ENCODE measurements at places on chromosomes 7 and 10.

- DNase-seq: no peak
Observed at GRCh38 chr7:8325067-8325466, 63.1 kb upstream of the ICA1 start.

- no peak for DNase-seq
Observed at GRCh38 chr10:11535346-11535959, 76.0 kb downstream of the USP6NL start.

GRCh38 chr7:139725077-139725476 lies 52.7 kb downstream of the HIPK2 start:
- DNase-seq: peak; percentile 42

DNA sequence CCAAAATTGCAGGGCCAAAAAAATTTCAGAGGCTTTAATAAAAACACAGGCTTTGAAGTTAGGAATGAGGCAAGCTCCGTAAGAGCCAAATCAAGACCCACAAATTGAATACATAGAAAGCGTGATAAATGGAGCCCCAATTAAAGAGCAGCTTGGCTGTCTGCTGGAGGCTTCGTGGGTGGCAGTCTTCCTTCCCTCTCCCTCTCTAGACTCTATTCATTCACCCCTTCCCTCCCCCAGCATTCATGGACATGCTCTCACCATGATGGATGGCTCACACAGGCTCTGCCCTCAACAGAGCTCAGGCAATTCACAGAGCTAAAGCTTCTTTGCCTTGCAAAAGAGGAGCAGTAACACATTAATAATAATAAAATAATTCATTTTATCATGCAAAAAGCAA lies 214.1 kb downstream of the HERPUD2 start:
- no peak for DNase-seq

- DNase-seq: no peak
Observed at GRCh38 chr7:81932936-81933335, 163.1 kb upstream of the HGF start.

DNA sequence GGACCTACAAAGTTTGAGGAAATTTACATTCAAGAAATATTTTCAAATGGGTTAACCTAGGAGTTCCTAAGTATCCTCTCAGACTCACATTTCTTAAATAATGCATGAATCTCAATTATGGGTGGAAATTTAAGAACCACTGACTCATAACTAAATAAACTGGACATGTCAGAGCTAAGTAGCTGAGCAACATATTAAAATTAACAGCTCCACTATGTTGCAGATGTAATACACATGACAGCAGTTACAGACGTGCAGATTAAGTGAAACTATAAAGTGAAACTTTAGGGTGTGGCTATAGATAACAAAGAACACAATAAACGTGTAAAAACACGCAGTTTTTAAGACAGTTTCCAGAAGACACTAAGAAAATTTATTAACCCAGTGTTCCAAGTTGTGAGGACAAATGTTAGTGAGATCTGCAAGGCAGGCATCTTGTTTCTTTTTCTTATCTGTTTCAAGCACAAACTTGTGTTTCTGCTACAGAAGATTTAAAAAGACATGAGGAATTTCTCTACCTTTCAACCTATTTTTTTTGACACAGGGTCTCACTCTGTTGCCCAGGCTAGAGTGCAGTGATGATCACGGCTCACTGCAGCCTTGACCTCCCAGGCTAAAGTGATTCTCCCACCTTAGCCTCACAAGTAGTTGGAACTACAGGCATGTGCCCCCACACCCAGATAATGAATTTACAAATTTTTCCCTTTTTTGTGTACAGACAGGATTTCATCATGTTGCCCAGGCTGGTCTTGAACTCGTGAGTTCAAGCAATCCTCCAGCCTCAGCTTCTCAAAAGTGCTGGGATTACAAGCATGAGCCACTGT lies 25.3 kb downstream of the DNMBP start:
- DNase-seq: no peak

DNA sequence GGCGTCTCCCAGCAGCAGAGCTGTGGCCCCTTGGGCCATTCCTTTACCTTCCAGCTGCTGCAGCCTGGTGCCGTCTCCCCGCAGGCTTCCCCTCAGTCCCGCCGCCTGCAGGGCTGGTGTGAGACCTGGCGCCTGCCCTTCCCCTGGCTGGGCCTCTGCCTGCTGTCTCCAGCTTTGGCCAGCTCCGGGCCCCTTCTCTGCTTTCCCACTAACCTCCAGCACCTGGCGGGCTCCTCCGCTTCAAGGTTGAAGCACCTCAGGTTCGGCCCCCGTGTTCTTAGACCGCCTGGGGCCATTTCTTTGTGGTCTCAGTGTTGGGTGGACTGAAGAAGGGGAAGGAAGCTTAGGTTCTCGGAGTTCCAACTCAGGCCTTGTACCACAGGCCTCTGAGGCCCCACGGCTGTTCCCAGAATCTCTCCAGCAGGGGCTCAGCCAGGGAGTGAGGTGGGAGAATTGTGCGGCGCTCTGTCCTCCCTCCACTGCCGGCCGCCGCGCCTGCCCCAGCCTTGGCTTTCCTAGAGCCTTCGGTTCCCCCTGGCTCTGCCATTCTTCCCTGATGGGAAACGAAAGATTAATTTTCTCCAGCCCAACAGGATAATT lies 30.3 kb downstream of the GBX1 start:
- DNase-seq: no peak

DNA sequence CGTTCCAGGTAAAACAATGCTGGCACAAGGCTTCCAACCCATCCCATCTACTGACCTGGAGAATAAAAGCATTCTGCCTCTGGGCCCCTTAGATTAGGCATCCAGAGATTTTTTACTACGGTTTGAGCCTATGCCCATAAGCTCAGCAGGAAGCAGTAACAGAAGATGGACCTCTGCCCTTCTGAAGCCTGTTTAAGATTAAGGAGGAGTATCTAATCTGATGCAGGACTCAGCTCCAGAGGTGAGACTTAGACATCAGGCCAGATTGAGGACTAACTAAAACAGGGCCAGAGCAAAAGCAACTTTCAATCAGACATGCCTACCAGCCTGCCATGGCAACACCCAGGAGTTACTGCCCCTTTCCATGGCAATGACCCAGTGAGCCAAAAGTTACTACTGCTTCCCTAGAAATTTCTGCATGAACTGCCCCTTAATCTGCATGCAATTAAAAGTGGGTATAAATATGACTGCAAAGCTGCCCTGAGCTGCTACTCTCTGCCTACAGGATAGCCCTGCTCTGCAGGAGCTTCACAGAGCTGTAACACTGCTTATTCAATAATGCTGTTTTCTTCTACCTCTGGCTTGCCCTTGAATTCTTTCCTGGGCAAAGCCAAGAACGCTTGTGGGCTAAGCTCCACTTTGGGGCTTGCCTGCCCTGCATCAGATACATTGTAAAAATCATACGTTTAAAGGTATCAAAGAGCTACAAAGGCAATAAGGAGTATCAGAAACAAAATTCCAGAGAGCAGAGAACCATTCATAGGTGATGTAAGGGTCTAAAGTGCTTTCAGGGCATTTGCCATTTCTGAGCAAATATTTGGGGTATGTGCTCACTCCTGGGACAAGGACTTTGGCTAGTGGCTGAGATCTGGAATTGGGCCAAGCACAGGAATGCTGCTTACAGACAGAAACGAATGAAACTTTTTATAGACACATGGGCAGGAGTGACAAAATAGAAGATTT lies 25.0 kb upstream of the CNNM1 start:
- DNase-seq: no peak

DNA sequence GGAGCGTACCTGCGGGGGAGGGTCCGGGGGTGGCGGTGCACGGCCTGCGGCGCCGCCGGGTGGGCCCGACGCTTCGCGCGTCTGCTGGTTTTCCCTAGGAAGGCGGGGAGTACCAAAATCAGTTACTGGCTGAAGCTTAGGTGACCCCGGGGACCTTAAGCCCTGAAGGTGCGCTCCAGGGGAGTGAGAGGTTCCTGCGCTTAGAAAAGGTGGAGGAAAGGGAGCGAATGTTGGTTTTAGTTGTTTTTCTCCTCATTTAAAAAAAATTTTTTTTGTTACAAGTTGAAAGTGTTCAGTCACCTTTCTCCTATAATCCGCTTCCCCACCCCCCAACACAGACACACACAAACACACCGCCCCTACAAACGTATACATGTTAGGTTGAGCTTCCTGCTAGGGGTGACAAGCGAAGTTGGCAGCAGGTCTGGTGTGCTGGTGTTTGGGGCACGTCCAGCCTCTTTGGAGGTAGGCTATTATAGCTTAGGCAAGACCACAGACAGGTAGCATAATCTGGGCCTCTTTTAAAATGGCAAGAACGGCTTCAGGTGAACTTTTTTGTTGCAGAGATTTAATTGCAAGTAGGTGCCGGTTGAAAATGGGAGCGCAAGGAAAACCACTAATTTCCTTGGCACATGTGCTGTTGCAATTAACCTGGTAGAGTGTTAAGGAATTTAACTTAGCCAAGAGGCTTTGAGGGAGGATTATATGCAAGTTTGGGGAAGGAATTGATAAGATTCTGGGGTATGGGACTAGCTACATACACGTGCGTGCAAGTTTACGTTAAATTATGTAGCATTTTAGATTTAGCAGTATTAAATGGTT lies 945 bp downstream of the ADD3 start:
- DNase-seq: peak; percentile 46
